Motor neuron (in vitro differentiated cells): ENCODE measurements at places on chromosomes 12 and 14. TPM values are rescaled to one million over a fixed set of nuclear protein-coding genes. Genes with fewer than 3 reads are reported as not detected.

DNA sequence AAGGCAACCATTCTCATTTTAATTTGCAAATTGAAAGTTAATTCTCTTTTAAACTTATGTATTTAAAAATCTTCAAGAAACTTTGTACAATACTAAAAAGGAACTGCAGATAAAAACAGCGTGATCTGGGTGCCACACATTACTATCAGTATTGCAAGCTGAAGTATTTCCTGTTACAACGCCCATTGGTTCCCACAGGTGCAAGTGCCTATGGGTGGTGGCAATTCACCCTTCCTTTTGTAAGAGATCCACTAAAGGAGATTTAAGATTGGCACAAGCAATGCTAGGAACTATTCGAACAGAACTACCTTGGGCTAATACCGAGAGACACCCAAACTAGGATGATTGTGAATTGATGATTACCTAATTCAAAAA is 13.2 kb downstream of the TAOK3 start:
- no peak for ATAC-seq

- no peak for ATAC-seq
Measured at GRCh38 chr12:1821805-1822204, 1.4 kb downstream of the LRTM2 start.

NPFF gene
- total RNA-seq = not detected in 2 replicates

GRCh38 chr12:115541891-115542421 is 735.5 kb downstream of the MED13L start:
- no peak for ATAC-seq

DNA sequence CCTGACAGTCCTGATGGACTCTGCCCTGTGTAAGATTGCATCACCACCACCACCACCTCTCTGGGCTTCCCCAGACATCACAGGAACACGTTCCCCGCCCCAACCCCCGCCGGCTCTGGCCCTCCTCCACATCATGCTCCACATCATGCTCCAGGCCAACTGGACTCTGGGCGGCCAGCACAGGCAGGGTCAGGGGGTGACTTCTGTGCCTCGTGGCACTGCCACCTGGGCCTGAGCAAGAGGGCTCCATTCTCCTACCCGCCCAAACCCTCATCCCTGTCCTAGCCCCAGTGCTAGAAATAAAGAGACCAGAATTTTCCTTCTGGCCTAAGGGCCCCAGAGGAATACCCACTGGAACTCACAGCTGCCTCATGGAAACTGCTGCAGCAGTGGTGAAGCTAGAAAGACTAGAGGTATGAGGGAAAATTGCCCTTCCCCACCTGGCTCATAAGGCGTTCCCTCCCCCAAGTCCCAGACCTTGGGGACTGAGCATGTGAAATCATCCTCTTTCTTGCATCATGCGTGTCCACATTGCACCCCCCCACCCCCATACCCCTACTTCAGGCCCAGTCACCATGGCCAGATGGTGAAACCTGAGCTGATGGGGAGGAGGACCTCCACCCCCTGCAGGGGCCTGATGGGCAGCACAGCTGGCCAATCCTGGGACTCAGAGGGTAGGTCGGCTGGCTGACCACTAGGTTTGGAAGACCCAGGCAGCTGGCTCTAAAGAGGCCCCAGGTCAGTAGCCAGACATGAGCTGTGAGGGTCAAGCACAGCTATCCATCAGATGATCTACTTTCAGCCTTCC is at the start of gene INHBE:
Gene INHBE, plus strand, starts transcription at position 742 of the 808 bp plus-strand sequence. CDS start 230 bp downstream, outside the sequence.
- ATAC-seq = peak; percentile 65

ZNF10 gene
- total RNA-seq = 8.6 and 13.6 TPM in 2 replicates

DNA sequence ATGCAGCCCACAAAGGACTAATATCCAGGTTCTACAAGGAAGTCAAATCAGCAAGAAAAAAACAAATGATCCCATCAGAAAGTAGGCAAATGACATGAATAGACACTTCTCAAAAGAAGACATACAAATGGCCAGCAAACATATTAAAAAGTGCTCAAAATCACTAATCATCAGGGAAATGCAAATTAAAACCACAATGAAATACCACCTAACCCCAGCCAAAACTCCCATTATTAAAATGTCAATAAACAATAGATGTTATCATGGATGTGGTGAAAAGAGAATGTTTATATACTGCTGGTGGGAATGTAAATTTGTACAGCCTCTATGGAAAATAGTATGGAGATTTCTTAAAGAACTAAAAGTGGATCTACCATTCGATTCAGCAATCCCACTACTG is 25.0 kb downstream of the SLC41A2 start:
- peak; percentile 37 for ATAC-seq

MYO1A gene
- 0.31 TPM in 1 of 2 replicates, not detected in the other for total RNA-seq

DNA sequence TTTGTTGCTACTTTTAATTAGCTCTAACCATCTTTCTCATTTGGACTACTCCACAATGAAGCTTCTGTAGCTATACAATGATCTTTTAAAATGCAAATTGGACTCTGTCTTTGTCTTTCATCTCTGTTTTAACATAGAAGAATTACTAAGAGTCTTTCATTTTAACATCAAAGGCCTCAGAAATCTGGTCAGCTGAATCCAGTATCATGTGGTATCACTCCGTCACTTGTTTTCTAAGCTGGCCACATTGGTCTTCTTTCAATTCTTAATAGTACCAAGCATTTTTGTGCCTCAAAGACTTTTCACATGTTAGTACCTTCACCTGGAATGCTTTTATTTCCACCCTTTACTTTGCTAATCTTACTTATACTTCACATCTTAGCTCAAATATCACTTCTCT is 95.5 kb upstream of the SLC16A7 start:
- ATAC-seq = no peak

- ATAC-seq = no peak
Measured at GRCh38 chr14:77241955-77242354, 29.1 kb downstream of the NGB start.

GRCh38 chr14:70714055-70714550 is 72.4 kb downstream of the TTC9 start:
- ATAC-seq = no peak

GRCh38 chr14:105536691-105537579 is 10.6 kb downstream of the TMEM121 start:
- no peak for ATAC-seq

DNA sequence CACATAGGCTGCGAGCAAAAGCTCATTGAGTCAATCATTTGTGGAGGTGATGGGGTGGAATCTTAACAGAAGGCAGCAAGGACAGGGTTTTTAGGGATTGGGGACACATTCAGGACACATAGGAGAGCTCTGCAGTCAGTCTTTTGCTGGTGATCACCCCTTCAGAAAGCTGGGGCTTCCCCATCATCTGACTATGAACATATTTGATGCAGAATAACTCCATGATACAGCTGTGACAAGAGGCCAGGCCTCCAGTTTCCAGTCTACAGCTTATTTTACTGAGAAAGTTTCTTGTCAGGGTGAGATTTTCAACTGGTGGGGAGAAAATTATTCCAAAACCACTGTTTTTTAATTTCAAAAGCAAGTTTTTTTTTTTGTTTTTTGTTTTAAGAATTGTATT is 134.2 kb downstream of the TMEM30B start:
- no peak for ATAC-seq

- peak; percentile 66 for ATAC-seq
Measured at GRCh38 chr12:89547101-89547500, 21.3 kb upstream of the POC1B start.

GRCh38 chr14:98512501-98513251 is 759.3 kb downstream of the BCL11B start:
- no peak for ATAC-seq

CCND2 gene
- 58.8 and 60.2 TPM in 2 replicates for total RNA-seq

DNA sequence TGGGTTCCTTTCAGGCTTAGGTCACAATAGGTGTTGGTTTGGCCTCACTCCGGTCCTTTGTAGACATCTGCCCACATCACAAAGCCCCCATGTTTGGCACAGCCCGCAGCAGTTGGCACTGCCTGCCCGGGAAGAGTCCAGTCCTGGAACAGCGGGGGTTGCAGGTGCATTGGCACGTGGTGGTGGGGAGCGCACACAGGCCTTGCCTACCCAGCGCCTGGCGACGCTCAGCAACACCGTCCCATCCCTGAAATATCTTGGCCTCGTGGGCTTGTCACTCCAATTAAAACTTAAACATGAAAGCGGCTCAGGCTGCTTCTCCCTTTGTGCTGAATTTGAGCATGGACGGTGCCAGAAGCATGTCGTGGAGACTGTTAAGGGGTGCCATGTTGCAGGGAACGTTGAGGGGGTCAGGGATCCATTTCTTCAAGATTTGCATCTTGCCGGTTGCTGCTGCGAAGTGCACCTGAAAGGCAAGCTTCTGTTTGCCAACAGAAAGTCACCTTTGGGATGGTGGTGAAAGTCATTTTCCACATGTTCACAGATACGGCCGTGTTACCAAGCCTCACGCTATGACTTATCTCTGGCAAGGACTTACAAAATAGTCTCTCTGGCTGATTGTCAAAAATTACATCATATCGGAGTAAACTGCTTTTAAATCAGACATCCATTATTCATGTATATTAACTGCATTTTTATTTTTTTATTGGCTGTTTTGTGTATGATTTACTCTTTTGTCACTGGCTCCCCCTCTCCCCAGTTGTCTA is 91.5 kb downstream of the FBXW8 start:
- ATAC-seq = no peak

GRCh38 chr12:31037931-31038330 is 35.7 kb upstream of the DDX11 start:
- ATAC-seq = no peak

DNA sequence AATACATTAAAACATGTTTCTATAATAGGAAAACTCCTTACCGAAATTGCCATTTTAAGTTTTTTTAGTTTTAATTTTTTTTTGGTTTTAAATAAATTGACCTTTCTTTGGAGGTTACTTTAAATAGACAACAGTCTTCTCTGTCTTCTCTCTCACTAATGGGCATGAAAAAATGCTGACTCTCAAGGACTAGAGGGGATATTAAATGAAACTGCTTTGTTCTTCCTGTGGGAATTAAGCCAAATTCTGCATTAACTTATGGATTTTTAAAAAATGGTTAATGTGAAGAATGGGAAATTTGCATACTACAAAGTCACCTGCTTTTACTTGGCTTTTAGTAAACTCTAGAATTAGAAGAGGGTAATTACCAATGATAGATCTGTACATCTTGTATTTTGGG is 378.9 kb downstream of the TMTC2 start:
- ATAC-seq = no peak

KRT2 gene
- total RNA-seq = 0.08 and 0.18 TPM in 2 replicates

DNA sequence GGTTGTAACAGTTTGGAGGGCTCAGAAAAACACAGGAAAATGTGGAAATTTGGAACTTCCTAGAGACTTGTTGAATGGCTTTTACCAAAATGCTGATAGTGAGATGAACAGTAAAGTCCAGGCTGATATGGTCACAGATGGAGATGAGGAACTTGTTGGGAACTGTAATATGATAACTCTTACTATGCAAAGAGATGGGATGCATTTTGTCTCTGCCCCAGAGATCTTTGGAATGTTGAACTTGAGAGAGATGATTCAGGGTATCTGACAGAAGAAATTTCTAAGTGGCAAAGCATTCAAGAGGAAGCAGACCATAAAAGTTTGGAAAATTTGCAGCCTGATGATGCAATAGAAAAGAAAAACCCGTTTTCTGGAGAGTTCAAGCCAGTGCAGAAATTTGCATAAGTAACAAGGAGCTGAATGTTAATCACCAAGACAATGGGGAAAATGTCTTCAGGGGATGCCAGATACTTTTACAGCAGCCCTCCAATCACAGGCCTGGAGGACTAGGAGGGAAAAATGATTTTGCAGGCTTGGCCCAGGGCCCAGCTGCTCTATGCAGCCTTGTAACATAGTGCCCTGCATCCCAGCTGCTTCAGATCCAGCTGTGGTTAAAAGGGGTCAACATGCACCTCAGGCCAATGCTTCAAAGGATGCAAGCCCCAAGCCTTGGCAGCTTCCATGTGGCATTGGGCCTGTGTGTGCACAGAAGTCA is 572.7 kb upstream of the ATP2B1 start:
- ATAC-seq = no peak

- no peak for ATAC-seq
Measured at GRCh38 chr12:18358077-18358476, 96.8 kb downstream of the PIK3C2G start.

CCDC184 gene
- total RNA-seq = 2.0 and 3.1 TPM in 2 replicates

RNFT2 gene
- total RNA-seq = 36.5 and 36.8 TPM in 2 replicates

GRCh38 chr12:6336079-6336888 is 5.6 kb downstream of the TNFRSF1A start:
- ATAC-seq = peak; percentile 56

- no peak for ATAC-seq
Measured at GRCh38 chr14:33465846-33466700, 484.8 kb downstream of the EGLN3 start.

GRCh38 chr12:38555620-38556591 is 239.3 kb downstream of the ALG10B start:
- peak; percentile 75 for ATAC-seq

C12orf56 gene
- total RNA-seq = 0.32 and 0.71 TPM in 2 replicates
